ENCODE measurements at places on chromosomes 4 and X. TPM values are rescaled to one million over a fixed set of nuclear protein-coding genes. Genes with fewer than 3 reads are reported as not detected.
A peak's percentile ranks its signal among the peaks of the same experiment; 100 is the strongest.

GAGE12E gene
- polyA plus RNA-seq = not detected

- no peak for DNase-seq
Observed at GRCh38 chrX:8743126-8743732, 11.3 kb upstream of the ANOS1 start.

DNA sequence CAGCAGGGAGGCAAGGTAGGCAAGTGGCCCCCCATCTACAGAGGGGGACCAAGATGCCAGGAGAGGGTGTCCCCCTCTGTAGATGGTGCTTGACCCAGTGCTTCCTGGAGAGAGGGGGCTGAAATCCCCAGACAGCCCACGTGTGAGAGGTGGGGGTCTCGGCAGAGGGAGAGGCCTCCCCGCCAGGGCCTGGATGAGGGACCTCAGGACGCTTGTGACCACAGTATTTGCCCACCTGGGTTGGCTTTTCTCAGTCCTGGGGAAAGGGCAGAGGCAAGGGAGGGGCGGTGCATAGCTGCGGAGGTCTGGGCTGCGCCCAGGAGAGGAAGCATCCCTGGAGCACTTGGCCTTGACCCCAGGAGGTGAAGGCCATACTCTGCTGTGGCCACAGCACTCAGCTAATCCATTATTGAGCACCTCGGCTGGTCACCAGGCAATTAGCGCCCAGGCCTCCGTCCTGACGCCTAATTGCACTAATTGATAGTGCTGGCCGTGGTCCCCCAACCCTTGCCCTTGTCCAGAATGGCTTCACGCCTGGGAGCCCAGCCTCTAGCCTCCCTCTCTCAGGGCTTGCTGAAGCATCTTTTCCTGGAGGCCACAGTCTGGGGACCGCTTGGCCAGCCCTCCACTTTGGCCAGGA lies 30.7 kb downstream of the HMX1 start:
- DNase-seq = no peak

GRCh38 chrX:8867406-8867805 lies 66.2 kb upstream of the FAM9A start:
- no peak for DNase-seq

TMPRSS11A gene
- 0.10 TPM for polyA plus RNA-seq

GRCh38 chr4:159271856-159272255 lies 169.0 kb downstream of the RAPGEF2 start:
- no peak for DNase-seq

DNA sequence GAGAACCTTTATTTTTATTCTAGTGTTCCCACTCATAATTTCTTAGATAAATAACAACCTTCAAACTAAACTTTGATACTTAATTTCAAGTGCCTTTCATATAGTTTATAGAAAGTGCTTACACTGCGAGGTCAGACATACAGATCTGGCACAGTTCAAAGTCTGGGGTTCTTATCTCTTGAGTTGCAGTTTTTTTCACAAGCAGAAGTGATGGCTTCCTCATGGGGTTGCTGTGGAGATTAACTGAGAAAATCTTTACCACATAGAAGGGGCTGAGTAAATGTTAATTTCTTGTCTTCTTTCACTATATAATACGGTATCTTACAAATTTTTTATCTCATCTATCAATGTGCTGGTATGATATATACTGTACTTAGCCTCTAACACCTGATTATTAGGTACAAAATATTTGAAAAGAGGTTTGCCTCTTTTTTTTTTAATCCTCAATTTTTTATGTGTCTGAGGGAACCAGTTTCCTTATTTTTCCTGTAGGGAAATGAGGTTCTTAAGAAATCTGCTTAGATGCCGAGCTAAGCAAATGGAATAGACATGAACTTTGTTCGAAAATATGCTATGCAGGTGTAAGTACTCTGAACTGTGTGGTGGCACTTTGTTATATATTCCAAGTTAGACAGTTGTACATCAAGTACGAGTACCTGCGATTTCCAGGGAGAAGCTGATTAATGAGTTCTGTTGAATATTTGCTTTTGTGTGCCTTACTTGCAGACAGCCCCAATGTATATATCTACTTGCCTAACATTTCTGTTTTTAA lies 3.3 kb downstream of the ING2 start:
- no peak for DNase-seq

BEX2 gene
- 6.5 TPM for polyA plus RNA-seq

DNA sequence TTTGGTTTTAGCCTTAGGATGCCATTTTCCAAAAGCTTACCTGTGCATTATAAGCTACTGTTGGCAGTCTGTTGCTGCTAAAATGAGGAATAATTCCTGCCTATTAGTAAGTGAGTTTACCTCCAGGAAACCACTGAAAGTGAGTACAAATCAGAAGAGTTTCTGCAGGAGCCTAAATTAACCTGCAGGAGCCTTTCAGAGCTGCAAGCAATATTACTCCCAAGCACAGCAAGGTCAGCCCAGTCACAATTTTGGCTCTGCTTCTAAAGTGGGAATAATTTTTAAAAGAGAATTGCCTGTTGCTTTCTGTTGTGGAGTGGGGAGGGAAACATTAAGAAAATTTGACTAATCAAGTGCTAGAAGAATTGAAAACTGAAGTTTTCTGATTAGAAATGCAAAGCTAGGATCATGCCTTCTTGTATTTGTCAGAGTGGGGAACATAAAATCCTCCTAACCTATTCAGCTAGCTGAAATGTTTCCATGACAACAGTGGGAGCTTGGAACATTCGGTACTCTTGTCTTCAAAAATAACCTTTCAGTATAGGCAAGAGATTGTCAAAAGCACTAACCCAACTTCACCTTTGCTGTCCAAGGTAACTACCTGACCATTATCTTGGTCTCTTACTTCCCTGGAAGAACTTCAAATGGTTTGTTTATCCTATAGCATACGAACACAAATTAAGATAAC lies 193.2 kb downstream of the COMMD8 start:
- DNase-seq = no peak

- DNase-seq = no peak
Observed at GRCh38 chrX:30941898-30942297, 52.8 kb upstream of the TAB3 start.

GRCh38 chrX:107773906-107774435 lies 1.6 kb downstream of the TSC22D3 start:
- no peak for DNase-seq

- DNase-seq = no peak
Observed at GRCh38 chr4:148081745-148082144, 349.9 kb downstream of the ARHGAP10 start.

- DNase-seq = no peak
Observed at GRCh38 chr4:177297785-177298391, 11.8 kb upstream of the NEIL3 start.

IBSP gene
- not detected for polyA plus RNA-seq

DNA sequence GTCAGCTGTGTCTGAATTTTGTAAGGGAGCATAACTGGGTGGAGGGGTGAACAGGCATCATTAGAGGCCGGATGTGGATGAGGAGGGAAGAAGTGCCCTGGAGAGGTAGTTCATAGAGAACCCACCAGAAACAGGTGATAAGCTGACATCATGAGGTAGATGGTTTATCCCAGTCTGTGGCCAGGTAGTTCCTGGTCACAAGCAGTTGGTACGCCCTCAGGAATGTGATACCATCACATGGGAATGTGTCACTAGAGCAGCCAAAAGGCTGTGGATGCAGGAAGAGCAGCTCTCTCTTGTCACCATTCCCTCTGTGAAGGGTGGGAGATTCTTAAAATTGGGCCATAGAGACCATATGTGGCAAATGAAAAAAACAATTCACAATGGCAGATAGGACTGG lies 21.9 kb downstream of the MSN start:
- peak; percentile 54 for DNase-seq

MAGEE1 gene
- 0.45 TPM for polyA plus RNA-seq

GABRG1 gene
- polyA plus RNA-seq = not detected

PAGE4 gene
- not detected for polyA plus RNA-seq

DNA sequence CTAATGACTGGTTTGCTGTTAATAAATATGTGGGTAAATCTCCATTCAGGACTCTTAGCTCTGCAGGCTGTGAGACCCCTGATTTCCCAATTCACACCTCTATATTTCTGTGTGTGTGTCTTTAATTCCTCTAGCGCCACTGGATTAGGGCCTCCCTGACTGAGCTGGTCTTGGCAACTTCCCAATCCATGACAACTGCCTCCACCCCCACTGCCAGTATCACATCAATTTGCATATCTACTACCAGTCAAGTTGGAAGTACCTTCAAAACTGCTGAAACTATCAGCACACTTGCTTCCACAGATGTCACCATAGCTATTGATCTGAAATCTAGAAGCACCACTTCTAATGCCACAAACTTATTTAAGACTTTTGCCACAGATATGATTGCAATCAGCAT lies 27.6 kb downstream of the OPRPN start:
- DNase-seq = no peak

GRCh38 chr4:152369203-152369901 lies 166.5 kb downstream of the FBXW7 start:
- no peak for DNase-seq

- DNase-seq = no peak
Observed at GRCh38 chrX:153732401-153732800, 7.7 kb downstream of the ABCD1 start.

GRCh38 chrX:46380148-46380752 lies 165.0 kb downstream of the ZNF674 start:
- no peak for DNase-seq
